Lower leg skin (tissue), 4 donors: ENCODE measurements at places on chromosomes 3 and 15. TPM values are rescaled to one million over a fixed set of nuclear protein-coding genes. Genes with fewer than 3 reads are reported as not detected.

DNA sequence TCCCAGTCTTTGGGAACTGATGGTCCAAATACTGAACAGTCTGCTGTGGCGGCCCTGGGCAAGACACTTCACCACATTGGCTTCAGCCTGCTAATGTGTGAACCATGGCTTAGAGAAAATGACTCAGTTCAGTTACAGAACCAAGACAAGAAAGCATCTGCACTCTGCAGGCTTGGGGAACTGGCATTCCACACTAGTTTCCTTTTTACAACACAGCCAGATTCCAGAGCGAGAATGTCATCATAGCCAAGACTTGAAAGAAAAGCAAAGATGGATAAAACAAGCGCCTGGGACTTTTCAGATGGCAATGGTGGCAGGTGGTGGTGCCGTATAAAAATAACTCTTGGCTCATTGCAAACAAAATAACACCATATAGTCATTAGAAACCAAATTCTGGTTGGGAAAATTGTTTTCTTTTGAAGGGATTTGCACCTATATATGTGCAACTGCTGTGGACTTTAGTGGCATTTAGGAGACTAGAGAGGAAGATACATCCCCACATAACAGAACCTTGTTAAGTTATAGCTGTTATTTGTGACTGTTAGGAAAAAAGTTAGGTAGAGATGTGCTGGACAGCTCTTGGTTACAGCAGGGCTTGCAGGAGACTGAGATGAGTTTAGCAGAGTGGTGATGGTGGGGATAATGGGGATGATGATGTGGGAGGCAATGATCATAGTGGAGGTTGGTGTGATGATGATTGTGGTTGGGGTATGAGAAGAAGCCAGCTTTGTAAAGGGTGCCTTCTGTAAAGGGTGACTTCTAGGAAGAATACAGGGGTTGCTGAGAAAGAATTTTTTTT lies 273.6 kb downstream of the THRB start:
- DNase-seq, result no peak

The GBE1 gene
- 13.5 TPM for total RNA-seq

The IGDCC3 gene
- not detected for total RNA-seq

DNA sequence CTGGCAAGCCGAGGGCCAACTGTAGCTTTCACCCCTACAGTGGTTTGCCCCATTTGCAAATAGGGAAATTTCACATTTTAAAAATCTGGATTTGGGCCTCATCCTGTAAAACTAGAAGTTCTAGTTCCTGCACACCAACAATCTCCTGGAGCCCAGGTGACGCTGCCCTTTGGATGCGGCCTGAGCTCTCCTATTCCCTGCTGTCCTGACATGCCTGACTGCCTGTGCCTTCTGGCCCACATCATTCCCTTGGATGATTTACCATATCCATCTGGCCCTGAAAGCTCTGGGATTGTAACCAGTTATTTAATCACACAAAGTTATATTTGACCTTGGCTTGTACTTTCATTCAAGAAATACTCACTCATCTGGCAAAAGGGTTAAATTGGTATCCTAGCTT lies 272.3 kb downstream of the ARRDC4 start:
- DNase-seq, result no peak

The HGD gene
- not detected for total RNA-seq

The HDDC3 gene
- 12.0 TPM for total RNA-seq

DNA sequence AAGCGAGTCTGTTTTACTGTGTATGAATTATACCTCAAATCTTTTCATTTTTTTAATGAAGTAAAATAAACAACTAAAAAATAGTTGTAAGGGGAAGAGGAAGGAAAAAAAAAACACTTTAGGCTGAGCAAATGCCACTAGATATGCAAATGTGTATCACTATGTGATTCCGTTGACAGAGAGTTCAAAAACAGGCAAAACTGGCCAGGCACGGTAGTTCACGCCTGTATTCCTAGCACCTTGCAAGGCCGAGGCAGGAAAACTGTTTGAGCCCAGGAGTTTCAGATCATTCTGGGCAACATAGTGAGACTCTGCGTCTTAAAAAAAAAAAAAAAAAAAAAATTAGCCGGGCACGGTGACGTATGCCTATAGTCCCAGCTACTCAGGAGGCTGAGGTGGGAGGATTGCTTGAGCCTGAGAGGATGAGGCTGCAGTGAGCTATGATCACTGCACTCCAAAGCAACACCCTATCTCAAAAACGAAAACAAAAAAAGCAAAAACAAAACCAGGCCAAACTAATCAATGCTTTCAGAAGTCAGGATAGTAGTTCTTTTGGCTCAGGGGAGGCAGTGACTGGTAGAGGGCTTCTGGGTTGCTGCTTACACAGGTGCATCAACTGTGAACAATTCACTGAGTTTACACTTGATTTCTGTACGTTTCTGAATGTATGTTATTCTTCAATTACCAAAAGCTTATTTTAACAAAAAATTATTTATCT lies 7.4 kb downstream of the PRC1 start:
- no peak for DNase-seq

GRCh38 chr3:20652231-20652986 lies 466.4 kb upstream of the SGO1 start:
- DNase-seq, result no peak

DNA sequence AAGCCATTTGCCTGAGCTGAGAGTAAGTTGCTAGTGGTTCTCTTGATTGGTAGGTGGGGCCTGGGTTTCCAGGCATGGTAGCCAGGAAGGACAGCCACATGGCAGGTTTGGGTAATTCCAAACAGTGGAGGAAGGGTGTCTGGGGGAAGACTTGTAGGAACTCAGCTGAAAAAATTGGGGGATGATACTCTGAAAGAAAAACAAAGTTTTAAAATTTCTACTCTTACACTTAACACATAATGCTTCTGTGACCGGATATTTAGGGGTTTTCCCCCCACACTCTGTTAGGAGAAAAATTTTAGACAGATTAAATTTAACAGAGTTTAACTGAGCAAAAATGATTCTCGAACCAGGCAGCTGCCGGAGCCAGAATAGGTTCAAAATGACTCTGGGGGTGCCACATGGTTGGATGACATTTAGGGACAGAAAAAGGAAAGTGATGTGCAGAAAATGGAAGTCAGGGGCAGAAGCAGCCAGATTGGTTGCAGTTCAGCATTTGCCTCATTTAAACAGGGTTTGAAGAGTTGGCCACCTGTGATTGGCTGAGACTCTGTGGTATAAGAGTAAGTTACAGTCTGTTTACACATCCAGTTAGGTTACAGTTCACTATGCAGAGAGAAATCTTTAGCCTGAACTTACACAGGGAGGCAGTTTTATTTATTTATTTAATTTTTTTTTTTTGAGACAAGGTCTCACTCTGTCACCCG lies 8.1 kb downstream of the B2M start:
- DNase-seq, result no peak

- DNase-seq, result no peak
Measured at GRCh38 chr15:90564051-90564450, 34.3 kb downstream of the CRTC3 start.

The GPR149 gene
- total RNA-seq, result not detected

- no peak for DNase-seq
Measured at GRCh38 chr3:15601046-15601398, 347 bp downstream of the HACL1 start.

- no peak for DNase-seq
Measured at GRCh38 chr3:128254066-128254590, 100.8 kb downstream of the EEFSEC start.

GRCh38 chr15:80875568-80876347 lies 96.6 kb downstream of the CEMIP start:
- DNase-seq, result no peak

The EIF1B gene
- 17.1 TPM for total RNA-seq

DNA sequence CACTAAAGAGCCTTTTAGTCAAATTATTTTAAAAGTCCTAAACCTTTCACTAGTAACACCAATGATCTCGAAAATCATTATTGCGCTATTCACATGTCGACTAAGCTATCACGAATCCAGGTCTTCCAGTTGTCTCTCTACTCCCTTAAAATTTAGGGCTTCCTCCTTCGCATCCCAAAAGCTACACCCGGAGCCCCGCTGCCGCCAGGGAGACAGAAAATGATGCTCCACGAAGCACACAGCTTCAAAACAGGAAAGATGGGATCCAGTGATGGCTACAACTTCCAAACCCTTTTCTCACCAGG lies 253 bp downstream of the IFT80 start:
- DNase-seq, result no peak

The LRRC31 gene
- not detected for total RNA-seq

GRCh38 chr3:150410311-150411105 lies 2.4 kb downstream of the TSC22D2 start:
- peak; percentile 29 for DNase-seq

DNA sequence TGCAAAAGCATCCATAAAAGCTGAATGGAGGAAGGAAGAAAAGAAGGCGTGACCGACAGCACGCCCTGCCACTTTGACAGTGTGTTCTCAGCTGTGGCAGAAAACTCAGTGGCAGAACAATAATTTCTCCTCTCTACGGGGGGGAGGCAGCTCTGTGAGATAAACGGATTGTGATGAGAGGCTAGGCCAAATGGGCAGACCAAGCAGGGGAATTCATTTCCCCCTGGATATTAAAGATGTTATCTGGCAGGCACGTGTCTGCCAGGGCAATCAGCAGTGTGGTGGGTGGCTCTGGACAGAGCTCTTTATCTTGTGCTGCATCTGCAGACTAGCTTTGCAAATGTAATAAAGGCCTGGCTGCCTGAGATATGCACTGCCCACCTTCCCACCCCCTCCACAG lies 1.9 kb upstream of the RMDN3 start:
- no peak for DNase-seq

GRCh38 chr15:85625856-85626255 lies 168.9 kb downstream of the KLHL25 start:
- no peak for DNase-seq

The NDUFB4 gene
- total RNA-seq, result 116 TPM

The GP5 gene
- total RNA-seq, result not detected

The NDN gene
- total RNA-seq, result 9.0 TPM

DNA sequence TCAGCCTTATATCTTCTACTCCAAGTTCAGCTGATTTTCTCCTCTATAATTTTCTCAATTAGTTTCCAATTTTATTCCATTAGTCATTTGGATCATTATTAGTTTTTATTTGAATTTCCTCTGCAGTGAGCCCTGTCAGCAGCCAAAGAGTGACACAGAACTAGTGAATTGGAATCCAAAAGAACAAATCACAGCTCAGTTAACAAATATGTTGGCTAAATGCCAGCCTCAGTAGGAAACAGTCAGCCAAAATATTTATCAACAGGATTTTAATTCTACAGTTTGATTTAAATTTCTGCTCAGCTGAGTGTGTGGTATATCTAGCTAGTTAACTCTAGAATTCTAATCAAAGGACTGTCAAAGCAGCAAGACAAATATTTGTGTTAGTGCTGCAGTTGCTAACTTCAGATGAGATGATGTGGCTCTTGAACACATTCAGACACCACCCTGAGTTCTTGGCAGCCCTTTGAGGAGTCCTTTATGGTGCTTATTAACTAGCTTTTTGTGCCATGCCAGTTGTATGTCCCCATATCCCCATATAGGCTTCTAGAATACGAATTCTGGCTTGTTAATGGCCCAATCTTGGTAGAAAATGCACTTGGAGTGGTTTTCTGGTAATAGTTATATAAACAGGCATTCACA lies 194.5 kb downstream of the CPNE4 start:
- no peak for DNase-seq

GRCh38 chr3:51777985-51778384 lies 1.1 kb downstream of the IQCF6 start:
- DNase-seq, result no peak

- no peak for DNase-seq
Measured at GRCh38 chr15:33132722-33133345, 61.7 kb downstream of the FMN1 start.

The NR2E3 gene
- total RNA-seq, result not detected

The CDHR4 gene
- not detected for total RNA-seq

DNA sequence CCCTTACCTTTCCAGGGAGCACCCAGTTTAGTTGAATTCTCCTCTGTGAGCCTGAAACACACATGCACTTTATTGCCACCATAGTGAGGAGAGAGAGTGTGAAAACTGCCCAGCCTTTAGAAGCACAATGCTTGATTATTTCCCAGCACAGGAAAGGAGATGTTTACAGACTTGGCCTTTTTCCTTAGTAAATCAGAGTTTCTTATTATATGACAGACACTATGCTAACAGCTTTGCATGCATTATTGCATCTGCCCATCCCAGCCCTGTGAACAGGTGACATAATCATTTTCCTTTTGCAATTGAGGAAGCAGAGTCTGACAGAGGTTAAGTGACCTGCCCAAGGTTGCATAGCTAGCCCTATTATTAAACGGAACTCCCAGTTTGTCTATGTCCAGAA lies 36.5 kb downstream of the CAPN3 start:
- no peak for DNase-seq

The GPR62 gene
- not detected for total RNA-seq

The RASGRF1 gene
- total RNA-seq, result not detected
